ENCODE measurements at places on chromosomes 1 and 21.

DNA sequence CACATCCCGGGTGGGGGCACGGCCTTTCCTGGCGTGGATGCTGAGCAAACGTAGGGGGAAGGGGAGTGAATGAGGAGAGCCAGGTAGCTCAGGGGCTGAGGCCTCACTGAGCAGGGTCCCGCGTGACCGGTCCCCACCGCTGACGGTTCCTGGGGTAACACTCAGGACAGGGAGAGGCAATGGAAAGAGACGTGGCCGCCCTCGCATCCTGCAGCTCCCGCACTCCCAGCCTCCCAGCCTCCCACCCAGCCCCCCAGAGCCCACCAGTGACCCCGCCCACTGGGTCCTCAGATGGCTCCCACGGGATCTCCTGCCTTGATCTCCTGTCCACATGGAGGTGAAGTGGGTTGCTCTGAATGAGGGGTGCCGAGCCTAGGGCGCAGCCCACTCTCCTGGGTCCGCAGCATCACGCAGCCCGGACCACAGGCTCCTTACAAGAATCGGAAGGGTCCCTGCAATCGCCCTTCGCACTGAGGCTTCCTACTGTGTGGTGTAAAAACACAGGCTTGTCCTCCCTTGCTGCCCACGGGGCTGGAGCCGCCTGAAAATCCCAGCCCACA is 2.4 kb downstream of the TSPEAR start:
- no peak for DNase-seq

DNA sequence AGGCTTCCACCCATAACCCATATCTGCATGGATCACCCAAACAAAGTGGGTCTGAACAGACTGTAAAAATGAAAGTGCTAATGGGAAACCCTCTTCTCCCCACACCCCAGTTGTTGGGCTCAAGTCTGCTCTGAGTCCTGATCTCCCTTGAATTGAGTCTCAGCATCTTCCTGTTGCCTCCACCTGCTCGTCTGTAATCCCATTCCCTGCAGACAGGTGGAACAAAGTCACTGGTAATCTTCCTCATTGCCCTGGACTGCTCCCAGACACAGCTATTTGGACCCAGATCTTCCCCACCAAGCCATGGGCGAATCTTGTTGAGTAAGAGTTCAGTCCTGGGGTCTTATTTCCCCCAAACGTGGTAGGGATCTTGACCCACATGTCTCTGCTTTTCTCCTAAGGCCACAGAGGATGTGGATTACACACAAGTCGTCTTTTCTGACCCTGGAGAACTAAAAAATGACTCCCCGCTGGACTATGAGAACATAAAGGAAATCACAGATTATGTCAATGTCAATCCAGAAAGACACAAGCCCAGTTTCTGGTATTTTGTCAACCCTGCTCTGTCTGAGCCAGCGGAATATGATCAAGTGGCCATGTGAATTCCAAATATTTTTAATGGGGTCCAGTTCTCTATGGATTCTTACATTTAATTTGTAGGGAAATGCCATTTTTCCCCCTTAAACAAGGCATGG is 15.7 kb downstream of the AVPR1B start:
- no peak for DNase-seq

DNA sequence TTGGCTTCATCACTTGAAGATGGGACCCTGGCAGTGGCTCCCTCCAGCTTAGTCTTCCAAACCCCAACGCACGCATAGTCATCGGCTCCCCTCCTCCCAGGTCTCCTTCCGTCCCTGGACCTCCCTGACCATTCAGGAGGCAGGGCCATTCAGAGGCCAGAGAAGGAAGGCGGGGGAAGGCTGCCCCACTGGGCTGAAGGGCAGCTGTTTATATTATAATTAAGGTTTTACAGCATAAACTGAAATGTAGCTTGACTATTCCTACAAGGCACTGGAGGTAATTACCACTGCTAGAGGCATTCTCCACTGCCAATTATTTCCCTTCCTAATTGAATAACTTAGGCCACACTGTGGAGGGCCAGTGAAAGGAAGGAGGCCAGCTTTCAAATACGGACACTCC is 170.6 kb upstream of the PROX1 start:
- no peak for DNase-seq

DNA sequence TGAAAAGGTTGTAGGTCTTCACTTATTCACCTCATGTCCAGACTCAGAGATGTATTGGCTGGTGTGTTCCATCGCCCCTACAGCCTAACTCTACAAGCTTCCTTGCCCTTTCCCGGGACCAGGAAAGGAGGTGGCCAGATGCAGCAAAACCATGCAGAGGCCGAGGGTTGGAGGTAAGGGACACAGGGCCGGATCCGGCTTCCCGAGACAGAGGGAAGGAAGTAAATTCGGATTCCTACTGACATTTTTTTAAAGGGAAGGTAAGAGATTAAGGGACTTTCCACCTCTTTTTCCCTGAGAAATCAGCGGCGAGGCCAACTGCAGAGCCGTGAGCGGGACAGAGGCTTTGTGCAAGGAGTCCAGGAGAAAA is 12.7 kb downstream of the EPHA10 start:
- DNase-seq = no peak

DNA sequence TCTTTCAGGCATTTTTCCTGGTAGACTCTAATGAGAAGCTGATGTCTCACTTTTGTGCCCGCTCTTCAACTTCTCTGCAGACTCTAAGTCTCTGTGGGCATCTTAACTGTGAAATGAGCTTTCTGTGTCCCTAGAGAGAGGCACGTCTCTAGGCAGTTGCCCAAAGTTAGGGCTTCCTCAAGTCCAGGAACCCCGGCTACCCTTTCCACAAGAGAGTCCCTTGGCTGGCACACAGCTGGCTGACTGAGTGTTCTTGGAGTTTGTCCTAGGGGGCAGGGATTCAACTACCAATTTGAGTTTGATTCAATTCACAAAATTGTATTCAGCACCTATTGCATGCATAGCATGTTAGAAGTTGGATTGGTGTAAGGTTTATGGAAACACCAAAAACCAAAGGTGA is 1.4 kb downstream of the GPR61 start:
- no peak for DNase-seq

DNA sequence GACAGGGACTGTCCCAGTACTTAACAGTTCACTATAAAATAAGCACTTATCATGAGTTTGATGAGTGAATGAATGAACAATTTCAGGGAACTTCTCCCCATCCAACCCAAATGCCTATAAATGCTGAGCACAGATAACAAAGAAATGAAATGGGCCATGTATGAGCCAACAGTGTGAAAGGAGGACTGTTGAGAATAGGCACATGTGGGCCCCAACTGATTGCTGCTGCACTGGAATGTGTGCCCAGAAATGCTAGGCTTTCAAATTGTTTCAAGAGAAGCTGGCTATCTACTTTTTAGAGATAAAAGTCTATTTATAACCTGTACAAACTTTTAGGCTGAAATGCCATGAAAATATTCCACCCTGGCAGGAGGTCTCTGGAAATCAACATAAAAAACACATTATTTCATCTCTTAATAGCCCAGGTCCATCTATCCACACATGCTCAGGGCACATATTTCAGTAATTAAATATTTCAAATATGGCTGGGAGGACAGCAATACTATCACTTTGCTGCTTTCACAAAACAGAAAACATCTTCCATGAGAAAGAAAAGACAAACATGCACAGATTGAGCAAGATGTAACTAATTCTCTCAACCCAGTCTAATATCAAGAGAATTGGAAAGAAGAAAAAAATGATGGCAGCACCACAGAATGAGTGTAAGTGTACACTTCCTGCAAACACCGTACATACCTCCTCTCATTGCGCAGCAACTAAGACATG is 49.8 kb downstream of the COLGALT2 start:
- DNase-seq = no peak

DNA sequence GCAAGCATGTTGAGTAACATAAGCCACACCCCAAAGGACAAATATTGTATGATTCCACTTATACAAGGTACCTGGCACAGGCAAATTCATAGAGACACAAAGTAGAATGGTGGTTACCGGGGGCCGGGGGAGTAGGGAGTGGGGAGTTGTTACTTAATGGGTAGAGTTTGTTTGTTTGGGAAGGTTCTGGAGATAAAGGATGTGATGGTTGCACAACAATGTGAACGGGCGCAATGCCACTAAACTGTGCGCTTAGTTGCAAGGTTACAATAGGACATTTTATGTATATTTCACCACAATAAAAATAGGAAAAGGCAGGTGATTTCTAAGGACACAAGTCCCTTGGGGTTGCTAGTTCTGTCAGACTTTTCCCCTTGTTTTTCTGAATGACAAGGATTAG is 516.6 kb downstream of the KIF26B start:
- DNase-seq = no peak

GRCh38 chr1:202016022-202016810 is 5.8 kb downstream of the ELF3 start:
- no peak for DNase-seq

GRCh38 chr21:15839601-15840000 is 109.8 kb downstream of the USP25 start:
- no peak for DNase-seq

GRCh38 chr21:14877581-14878228 is 187.1 kb downstream of the NRIP1 start:
- DNase-seq = no peak

DNA sequence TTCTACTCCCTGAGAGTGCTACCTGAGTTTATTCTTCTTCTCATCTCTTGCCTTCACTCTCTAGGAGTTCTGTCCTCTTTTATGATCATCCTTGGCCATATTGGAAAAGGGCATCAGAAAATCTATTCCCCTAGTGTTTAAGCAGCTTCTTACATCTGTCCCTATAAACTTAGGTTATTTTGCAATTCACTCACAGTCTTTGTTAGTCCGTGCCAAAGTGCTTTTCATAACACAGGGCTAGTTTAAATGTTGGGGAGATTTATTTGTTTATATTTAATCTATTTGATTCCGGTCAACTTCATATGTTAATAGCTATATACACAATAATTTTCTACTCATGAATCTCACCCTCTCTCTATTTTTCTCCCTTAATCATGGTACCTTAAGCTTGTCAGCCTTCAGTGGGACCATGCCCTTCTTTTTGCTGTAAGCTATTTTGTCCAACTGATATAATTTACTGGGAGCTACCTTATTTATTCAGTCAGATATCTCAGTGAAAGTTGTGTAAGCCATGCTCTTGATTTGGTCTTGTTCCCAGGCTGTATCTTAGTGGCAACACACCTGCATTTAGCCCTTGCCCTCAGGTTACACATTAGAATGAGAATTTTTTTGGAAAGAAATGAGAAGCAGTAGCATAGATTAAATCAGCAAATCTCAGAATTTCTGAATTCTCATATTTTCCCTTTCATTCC is 106.3 kb upstream of the SMYD2 start:
- DNase-seq = no peak

DNA sequence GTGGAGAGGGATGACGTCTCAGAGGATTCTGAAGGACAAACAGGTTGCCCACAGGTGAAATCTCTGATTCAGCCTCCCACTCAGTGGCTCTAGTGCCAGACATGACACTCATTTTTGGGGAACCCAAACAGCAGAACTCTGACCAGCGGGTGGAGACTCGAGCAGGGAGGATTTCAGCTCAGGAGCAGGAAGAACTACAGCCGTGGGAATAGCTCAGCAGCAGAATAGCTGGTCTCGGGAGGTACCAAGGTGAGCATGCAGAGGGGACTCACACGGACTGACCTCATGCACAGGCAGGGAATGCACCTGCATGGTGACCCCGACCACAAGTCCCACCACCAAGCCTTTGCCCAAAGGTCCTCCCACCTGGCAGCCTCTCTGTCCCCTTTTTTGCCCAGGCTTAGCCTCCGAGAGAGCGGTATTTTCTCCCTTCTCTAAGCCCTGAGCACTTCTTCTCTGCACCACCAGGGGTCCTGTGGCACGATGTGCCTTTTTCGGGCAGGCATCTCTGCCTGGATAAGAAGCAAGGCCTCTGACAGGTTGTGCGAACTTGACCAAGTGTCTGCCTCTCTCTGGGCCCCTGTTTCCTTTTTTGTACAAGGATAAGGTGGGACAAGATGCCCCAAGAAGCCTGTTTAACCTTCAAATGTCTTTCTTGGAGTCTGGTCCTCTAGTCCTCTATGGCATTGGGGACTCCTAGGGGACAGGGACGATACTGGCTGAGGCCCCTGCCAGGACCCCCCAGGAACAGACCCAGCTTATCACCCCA is 8.8 kb upstream of the FGR start:
- DNase-seq = no peak

DNA sequence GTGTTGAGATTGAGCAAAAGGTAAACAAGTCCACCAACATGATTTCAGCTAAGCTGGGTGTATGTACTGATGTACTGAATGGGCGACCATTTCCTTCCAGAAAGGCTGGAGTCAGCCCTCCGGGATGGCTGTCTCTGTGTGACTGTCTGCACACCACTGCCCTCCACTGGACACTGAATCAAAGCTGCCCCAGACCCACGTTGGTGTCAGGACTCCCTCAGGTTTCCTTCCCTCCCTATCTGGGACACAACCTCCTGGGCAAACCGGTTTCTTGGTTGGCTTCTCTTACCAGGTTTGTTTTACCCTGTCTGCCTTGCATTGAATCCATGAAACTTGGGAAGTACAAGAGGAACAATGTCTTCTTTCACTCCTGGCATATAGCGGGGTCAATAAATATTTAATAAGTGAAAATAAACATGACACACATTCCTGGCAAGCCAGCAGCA is 5.3 kb upstream of the SRP9 start:
- DNase-seq = peak; percentile 74

DNA sequence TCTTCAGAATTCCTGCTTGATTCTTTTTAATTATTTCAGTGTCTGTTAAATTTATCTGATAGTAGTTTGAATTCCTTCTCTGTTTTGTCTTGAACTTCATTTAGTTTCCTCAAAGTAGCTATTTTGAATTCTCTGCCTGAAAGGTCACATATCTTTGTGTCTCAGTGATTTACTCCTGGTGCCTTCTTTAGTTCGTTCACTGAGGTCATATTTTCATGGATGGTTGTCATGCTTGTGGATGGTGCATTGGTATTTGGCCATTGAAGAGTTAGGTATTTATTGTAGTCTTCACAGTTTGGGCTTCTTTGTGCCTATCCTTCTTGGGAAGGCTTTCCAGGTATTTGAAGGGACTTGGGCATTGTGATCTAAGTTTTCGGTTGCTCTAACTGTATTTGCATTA is 267.9 kb downstream of the HHAT start:
- DNase-seq = no peak

GRCh38 chr1:18956193-18957135 is at the start of gene IFFO2:
IFFO2 (minus strand) TSS chr1:18956676; CDS start chr1:18956332, 344 bp downstream.
- DNase-seq = peak; percentile 99

DNA sequence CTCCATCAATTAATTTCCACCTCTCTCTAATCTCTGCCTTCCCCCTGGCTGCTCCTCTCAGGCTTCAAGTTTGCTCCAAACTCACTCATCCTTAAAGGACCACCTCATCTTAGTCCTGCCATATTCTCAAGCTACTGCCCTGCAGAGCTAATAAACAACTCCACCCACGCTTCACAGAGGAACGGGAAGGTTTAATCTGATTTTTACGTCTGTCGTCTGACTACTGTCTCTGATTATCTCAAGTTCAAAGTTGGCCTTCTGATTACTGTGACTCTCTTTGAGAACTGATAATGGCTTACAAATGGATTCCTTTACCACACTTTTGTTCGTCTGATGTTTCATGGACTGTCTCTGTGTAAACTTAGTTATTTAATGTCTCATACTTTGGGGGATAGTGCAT is 7.6 kb upstream of the CPT2 start:
- no peak for DNase-seq

All from head of caudate nucleus (tissue), 42 donors.